ENCODE measurements at places on chromosomes 7 and 10. TPM values are rescaled to one million over a fixed set of nuclear protein-coding genes. Genes with fewer than 3 reads are reported as not detected.
A peak's percentile ranks its signal among the peaks of the same experiment; 100 is the strongest.

ELMO1 gene
- total RNA-seq, result 5.5 TPM

GRCh38 chr10:28331841-28332240 lies 29.0 kb upstream of the MPP7 start:
- DNase-seq, result no peak

DNA sequence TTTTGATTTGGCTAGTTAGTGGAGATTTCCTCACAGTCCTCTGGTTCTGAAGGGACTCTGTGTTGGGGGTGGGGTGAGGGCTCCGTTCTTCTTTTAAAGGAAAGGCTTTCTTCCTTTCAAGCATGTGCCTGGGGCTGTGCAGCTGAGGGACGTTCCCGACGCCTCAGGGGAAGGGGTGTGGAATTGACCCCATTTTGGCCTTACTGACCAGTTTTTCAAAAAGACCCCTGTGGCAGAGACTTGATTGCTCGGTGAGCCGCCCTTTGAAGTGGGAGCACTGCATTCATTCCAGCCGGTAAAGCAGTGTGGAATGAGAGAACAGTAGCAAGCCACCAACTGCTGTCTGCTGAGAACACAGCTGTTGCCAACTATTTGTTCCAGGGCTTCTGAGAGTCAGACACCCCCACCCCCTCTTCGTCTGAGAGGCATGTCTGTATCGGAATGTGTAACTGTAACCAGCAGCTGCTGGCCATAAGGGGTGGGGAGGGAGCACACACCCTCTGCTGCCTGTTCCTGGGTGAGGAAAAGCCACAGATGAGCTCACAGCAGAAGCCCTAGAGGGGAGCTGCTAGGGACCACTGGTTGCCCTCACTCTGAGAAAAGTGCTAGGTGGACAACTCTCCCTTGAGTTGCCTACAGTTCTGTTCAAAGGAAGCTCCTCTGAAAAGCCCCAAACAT lies 33.2 kb downstream of the WBP1L start:
- peak; percentile 41 for DNase-seq

DNA sequence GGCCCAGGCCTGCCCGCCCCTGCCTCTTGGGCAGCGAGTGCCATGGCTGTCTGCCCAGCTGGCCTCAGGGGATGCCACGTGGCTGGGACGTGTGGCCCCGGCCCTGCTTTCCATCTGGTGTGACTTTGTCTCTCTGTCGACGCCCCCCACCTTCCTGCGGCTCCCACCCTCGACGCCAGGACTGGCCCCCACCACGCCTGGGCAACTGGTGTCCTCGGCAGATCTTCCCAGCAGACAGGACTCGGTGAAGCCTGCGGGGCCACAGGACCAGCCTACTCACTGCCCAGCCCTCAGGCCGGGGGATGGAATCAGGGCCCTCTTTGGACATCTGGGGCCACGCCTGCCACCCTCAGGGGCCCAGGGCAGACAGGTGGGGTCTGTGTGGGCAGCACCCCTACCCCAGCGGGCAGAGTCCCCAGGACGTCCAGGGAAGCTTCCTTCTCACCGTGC lies 55.1 kb downstream of the UNCX start:
- no peak for DNase-seq

CLEC5A gene
- not detected for total RNA-seq

GBX1 gene
- total RNA-seq, result not detected

NKX2-3 gene
- not detected for total RNA-seq

- DNase-seq, result no peak
Observed at GRCh38 chr7:136914016-136914415, 45.6 kb downstream of the CHRM2 start.

ST8SIA6 gene
- not detected for total RNA-seq
